ENCODE measurements at places on chromosomes 2 and 18. TPM values are rescaled to one million over a fixed set of nuclear protein-coding genes. Genes with fewer than 3 reads are reported as not detected.

DNA sequence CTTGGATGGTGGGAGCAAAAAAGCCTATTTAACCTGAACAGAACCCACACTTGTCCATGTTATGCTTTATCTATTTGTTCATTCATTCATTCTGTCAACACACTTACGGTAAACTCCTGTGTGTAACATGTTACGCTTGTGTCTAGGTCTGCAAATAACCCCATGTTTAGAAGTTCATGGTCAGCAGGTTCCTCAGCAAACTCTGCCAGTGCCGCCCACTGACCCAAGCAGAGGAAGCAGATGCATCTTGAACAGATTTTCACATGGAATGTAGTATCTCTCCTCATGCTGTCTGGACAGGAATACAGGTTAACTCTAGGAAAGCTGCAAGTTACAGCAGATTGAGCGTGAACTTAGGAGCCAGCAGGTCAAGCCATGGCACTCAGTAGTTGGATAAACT is 213.7 kb upstream of the COPS8 start:
- no peak for DNase-seq

Gene ZC3H6
- 6.6 TPM for total RNA-seq

DNA sequence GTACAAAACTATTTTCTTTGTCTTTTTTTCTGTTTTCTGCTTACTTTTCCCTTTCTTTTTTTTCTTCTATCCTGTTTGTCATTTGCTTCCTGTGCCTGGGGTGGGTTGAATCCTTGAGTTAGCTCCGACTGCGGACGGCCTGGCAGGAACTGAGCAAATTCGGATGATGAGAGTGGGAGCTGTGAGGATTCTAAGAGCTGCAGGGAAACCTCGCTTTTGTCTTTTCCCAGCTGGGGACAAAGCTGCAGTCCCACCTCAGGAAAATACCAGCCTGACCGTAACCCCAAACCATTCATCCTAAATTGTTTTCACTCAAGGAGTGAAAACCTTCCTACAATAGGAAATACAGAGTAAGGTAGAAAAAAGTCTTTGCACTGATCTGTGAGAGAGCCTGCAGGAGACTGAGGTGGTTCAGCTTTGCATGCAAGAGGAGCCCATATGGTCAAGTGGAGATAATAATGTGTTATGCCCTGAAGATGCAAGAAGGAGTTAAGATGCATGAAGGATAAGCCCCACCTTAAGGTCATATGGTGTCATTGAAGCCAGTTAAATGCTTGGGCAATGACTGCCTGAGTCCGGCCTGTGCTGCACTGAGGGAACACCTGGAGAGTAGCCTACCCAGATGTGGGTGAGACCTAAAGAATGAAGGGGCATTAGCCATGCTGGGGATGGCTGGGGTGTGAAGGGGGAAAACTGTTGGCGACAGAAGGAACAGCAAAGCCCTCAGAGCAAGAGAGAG is 31.7 kb upstream of the ARL4C start:
- no peak for DNase-seq

GRCh38 chr2:230674401-230674800 is 38.2 kb upstream of the CAB39 start:
- DNase-seq, result no peak

DNA sequence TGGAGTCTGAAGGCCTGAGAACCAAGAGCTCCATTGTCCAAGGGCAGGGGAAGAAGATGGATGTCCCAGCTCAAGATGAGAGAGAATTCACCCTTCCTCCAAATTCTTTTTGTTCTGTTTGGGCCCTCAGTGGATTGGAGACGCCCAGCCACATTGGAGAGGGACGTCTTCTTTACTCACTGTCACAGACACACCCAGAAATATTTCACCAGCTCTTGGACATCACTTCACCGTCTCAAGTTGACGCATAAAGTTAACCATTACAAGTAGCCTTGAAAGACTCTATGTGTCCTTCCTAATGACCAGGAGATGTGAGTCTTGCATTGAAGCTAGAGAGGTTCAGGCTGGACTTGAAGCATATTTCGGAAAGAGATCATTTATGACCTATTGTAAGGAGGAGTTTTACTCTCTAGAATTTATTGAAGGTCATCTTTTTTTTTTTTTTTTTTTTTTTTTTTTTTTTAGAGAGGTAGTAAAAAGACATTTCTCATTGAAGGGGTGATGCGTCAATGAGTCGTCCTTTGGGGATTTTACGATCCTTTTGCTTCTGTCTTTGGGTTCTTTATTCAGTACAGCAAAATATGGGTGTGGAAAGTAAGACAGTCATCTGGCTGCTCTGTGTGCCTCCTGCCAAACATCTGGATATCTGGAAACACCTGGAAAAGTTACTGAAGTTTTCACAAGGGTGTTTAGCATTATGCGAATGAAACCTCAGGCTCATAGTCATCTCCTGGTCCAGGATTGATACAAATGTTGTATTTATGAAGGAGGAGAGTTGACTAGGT is 118.1 kb downstream of the PRPF40A start:
- no peak for DNase-seq

- DNase-seq, result no peak
These were observed 208.2 kb downstream of the UBE2E3 start for GRCh38 chr2:181188605-181189004.

DNA sequence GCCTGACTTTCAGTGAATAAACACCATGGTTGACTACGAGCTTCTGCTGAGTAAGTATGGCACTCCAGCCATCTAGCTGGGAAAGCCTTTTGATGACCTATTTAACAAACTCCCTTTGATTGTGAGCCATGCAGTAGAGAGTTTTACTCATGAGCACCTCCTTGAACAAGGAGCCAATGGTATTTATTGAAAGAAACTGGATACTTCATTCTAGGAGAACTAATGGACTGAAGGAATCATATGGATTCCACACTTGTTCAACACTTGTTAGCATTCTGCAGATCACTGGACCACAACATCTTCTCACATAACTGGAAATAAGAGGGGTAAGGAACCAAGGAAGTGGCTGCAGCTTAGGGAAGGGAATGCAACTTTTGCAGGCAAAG is 320.9 kb upstream of the ETAA1 start:
- no peak for DNase-seq

Gene WDR12
- total RNA-seq, result 28.7 TPM

GRCh38 chr2:127090281-127091120 is 16.5 kb downstream of the BIN1 start:
- no peak for DNase-seq

Gene SFT2D3
- total RNA-seq, result 8.7 TPM

DNA sequence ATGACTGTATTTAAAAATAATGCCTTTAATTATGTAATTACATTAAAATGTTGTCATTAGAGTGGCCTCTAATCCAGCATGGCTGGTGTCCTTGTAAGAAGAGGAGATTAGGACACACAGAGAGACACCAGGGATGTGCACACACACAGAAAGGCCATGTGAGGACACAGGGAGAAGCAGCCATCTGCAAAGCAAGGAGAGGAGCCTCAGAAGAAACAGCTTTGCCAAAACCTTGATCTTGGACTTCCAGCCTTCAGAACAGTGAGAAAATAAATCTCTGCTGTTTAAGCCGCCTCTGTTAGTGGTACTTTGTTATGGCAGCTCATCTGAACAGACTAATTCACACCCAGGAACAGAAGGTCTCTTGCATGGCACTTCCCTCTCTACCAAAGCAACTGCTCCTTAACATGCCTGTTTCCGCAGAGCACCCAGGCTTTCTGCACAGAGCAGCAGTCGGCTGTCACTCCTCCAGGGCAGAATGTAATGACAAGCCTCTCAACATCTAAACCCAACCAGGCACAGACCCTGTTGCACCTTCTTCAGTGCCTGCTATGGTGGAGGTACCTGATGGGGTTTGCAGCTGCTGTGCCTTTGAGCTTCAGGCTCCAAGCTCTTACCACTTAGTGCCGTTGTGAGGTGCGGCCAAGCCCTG is 377.7 kb downstream of the TDRD15 start:
- DNase-seq, result no peak

- DNase-seq, result no peak
These were observed 89.2 kb downstream of the SH3RF3 start for GRCh38 chr2:109218087-109218791.
